Activated naive CD4-positive, alpha-beta T cell treated with anti-CD3 and anti-CD28 coated beads, Interleukin-2, amount 10 ng/mL, durations not matched to agents 7 days and 5 days (primary cell): ENCODE measurements at places on chromosomes 12 and 14.
A peak's percentile ranks its signal among the peaks of the same experiment; 100 is the strongest.

DNA sequence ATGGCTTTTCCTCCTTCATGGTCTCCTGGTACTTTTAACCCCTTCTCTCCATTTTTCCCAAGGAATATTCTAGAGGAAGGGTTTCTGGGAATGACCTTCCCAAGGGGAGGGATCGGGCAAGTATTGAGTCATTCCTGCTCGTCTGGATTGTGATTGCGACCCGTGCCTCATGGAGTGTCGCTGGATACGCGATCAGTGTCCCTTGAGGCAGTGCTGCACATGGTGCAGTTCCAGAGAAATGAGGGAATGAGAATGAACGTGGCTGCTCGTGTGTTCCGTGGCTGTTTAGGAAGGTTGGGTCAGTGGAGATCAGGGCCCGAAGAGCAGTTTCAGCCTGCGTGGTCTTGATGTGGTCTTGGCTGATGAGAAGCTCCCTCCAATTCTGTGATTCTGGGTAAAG is 234.4 kb downstream of the CACNA1C start:
- DNase-seq = no peak

DNA sequence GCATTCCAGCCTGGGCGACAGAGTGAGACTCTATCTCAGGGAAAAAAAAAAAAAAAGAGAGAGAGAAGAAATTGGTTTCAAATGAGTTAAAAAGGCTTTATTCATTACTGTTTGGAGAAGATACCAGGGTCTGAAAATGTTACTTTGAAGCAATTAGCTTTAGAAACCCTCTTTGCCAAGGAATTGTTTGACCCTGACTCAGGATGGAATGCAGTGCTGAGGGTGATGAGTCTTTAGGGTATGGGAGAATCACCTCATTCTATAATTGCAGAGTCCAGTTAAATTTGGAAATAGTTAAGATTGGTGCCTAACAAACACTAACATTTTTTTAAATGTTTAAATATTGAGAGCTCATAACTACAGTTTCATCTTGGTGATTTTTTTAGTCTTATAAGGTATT is 13.3 kb downstream of the RAP1B start:
- no peak for DNase-seq

GRCh38 chr12:113684053-113684907 is 212.6 kb upstream of the LHX5 start:
- no peak for DNase-seq

GRCh38 chr14:100567877-100568163 is 19.4 kb downstream of the BEGAIN start:
- DNase-seq = no peak

DNA sequence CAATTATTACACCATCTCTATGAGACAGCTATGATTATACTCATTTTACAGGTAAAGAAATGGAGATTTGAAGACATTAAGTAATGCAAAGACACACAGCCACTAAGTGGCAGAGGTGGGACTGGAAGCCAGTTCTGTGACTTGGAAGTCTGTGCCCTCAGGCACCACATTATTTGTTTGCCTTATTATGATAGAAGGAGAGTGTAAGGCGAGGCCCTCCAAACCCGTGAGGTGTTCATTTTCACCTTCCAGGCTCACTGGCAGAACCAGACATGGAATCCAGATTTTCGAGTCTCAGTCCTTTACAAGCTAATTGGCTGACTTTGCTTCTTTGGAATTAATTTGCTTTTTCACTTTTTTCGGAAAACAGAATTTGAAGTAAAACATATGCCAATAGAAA is 107.9 kb downstream of the CAND1 start:
- DNase-seq = no peak

DNA sequence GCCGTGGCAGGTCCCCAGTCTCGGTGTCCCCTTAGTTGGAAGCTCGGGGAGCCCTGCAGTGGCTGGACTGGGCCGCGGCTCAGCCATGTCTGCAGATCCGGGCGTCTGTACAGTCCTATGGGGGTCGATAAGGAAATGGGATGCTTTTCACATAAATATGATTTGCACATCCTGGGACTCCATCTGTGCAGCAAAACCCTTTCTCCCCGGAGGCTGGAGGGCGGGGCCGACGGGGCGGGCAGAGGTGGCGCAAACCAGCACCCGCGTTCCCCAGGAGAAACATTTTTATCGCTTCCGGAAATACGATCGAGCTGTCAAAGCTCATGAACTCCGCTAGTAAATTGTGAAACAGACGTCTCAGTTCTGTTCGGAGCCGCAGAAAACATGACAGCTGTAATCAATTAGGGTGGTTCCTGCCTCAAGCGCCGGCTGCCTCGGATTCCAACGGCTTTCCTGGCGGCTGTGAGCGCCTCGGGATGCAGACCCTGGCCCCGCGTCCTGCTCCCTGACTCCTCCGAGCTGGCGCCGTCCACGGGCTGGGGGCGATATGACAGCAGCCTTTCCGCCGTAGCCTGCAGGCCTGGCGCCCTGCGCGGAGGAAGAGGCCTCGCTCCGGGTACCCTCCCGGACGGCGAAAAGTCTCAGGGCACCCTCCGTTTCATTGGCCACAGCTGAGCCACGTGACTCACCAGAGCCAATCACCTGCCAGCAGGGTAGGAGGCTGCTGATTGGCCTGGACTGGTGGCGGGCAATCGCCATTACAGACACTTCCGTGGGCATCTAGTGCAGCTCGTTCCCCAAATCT is 23.0 kb downstream of the DIO3 start:
- no peak for DNase-seq

GRCh38 chr14:35366056-35366451 is 38.5 kb downstream of the NFKBIA start:
- no peak for DNase-seq

DNA sequence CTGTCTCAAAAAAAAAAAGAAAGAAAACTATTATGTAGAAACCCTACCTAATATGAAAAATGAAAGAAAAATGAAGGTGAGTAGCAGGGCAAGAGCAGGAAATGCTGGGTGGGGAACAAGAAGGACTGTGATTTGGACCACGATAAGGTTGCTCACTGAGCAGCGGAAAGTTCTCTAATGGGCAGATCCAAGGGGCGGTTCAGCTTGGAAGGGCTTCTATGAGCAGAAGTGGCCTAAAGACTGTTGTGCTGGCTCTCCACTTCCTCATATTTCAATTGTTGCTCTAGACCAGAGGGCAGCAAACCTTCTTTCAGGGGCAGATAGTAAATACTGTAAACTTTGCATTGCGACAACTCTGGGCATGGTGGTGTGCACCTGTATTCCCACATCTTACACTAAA is 16.3 kb upstream of the NFYB start:
- peak; percentile 32 for DNase-seq

DNA sequence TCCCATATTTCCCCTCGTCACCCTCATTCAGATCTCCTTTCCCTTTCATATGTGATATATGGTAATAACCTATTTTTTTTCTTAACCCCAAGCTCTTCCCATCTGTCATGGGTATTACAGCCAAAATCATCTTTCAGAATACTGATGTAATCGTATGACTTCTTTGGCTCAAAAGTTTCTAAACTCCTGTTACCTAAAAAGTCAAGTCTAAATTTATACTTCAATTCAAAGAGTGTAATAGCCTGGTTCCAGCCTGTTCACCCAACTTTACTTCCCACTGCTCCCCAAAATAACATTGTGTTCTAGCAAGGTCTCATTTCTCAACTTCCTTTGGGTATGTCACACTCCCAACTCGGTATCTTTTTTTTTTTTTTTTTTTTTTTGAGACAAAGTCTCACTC is 48.5 kb downstream of the TBK1 start:
- DNase-seq = no peak

DNA sequence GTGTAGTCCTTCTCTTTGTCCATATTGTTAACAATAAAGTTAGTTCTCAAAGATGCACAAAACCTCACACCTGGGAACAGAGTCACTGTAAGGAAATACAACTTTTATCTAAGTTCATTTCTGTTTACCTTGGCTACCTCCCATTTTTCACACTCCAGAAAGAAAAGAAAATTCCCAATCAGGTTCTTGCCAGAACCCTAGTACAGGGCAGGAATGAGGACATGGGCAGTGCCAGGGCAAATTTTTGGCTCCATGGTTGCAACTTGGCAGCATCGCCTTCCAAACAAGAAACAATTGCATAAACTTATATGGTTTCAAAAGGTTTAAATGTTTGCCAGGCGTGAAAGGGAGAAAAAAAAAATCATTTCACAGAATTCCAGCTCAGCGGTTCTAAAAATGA is 296.3 kb upstream of the PRKD1 start:
- DNase-seq = no peak

- no peak for DNase-seq
Measured at GRCh38 chr12:29572938-29573337, 75.5 kb upstream of the OVCH1 start.
